ENCODE measurements at places on chromosomes 7 and 10. TPM values are rescaled to one million over a fixed set of nuclear protein-coding genes. Genes with fewer than 3 reads are reported as not detected.
A peak's percentile ranks its signal among the peaks of the same experiment; 100 is the strongest.

DNA sequence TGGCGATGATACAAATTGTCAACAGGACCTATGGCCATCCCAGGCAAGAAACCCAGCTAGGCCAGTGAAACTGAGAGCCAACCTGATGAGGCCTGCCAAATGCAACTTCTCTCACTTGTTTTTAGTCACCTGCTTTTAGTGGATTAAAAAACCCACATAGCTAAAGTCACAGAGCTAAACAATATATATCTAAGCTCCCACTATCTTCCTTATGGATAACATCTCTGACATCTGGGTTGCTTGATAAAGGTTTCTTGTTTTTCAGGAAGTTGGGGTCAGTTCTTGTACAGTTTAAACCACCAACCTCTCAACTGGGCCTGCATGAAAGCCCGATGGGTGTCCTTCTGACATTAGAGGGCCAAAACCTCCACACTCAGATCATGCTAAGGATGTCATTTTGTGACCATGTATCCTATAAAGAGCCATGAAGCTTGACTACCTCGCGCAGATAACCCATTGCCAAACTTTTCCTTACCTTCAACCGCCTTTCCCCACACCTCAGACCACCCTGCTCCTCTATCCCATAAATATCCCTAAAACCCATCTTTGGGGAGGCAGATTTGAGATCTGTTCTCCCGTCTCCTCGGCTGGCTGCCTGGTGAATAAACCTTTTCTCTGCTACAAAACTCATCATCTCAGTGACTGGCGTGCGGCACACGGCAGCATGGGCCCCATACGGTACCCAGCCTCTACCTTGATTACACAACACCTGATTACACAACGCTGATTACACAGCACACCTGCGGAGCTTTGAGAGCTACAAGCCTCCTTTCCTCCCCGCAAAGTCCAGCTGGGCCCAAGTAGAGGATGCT, 797 bp upstream of the STMP1 start:
- H3K27ac ChIP-seq = peak overlapping the region; percentile 28
- peak overlapping the region; percentile 84 for H3K4me3 ChIP-seq
- no peak for DNase-seq
- no peaks in the 10 kb centered on the region for H3K27me3 ChIP-seq
- H3K36me3 ChIP-seq = no peaks in the 10 kb centered on the region

The PITX3 gene
- total RNA-seq = not detected

DNA sequence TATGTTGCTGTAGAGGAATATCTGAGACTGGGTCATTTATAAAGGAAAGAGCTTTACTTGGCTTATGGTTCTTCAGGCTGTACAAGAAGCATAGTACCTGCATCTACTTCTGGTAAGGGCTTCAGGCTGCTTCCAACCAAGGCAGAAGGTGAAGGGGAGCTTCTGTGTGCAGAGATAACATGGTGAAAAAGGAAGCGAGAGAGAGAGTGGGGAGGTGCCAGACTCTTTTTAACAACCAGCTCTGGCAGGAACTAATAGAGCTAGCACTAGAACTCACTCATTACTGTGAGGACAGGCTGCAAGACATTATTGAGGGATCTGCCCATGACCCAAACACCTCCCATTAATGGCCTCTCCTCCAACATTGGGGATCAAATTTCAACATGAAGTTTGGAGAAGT, 94.5 kb downstream of the KIF20B start:
- H3K36me3 ChIP-seq = no peaks in the 10 kb centered on the region
- H3K27ac ChIP-seq = no peak overlapping the region
- no peak for DNase-seq
- no peak overlapping the region for H3K4me3 ChIP-seq
- H3K27me3 ChIP-seq = no peaks in the 10 kb centered on the region

The ZDHHC16 gene
- 64.0 TPM for total RNA-seq

GRCh38 chr7:17155529-17155928, 142.9 kb upstream of the AHR start:
- no peaks in the 10 kb centered on the region for H3K4me1 ChIP-seq
- no peaks in the 10 kb centered on the region for H3K36me3 ChIP-seq
- H3K27me3 ChIP-seq = no peaks in the 10 kb centered on the region
- no peak for DNase-seq

- no peak for DNase-seq
- H3K4me1 ChIP-seq = no peaks in the 10 kb centered on the region
- H3K4me3 ChIP-seq = no peak overlapping the region
- no peak overlapping the region for H3K27ac ChIP-seq
- H3K36me3 ChIP-seq = no peaks in the 10 kb centered on the region
- H3K27me3 ChIP-seq = peaks cover 54% of the 10 kb centered on the region
Measured at GRCh38 chr7:100400041-100400440, 26.8 kb downstream of the PILRA start.

The EMX2 gene
- not detected for total RNA-seq

GRCh38 chr7:32921896-32922295, 30.3 kb upstream of the KBTBD2 start:
- peaks cover 18% of the 10 kb centered on the region for H3K36me3 ChIP-seq
- H3K27ac ChIP-seq = no peak overlapping the region
- H3K4me1 ChIP-seq = no peaks in the 10 kb centered on the region
- DNase-seq = peak; percentile 78
- no peaks in the 10 kb centered on the region for H3K27me3 ChIP-seq

DNA sequence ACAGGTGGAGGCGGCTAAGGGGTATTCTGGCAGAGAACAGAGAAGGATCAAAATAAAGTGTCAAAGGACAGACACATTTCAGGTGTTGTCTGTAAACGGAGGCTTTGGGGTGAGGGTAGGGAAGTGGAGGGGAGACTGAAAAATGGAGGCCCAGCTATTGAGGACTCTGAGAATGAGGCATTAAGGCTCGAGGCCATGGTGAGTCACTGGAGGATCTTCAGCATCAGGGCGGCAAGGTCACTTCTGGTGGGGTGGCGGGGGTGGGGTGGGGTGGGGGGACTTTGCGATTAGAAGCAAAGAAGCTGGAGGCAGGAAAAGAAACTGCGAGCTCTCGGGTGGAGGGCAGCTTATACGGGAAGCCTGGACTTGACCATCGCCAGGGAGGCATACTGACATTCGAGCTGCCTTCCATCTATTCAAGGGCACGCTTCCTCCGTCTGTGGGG, 58.4 kb upstream of the PCGF5 start:
- H3K4me1 ChIP-seq = peaks cover 6% of the 10 kb centered on the region
- no peaks in the 10 kb centered on the region for H3K27me3 ChIP-seq
- no peaks in the 10 kb centered on the region for H3K36me3 ChIP-seq
- H3K4me3 ChIP-seq = peak overlapping the region; percentile 68
- peak; percentile 46 for DNase-seq
- H3K27ac ChIP-seq = peak overlapping the region; percentile 65

- H3K27me3 ChIP-seq = peaks cover 42% of the 10 kb centered on the region
- H3K36me3 ChIP-seq = no peaks in the 10 kb centered on the region
- no peak overlapping the region for H3K27ac ChIP-seq
- no peaks in the 10 kb centered on the region for H3K4me1 ChIP-seq
- H3K4me3 ChIP-seq = no peak overlapping the region
Measured at GRCh38 chr10:29277296-29277695, 11.6 kb upstream of the LYZL1 start.

DNA sequence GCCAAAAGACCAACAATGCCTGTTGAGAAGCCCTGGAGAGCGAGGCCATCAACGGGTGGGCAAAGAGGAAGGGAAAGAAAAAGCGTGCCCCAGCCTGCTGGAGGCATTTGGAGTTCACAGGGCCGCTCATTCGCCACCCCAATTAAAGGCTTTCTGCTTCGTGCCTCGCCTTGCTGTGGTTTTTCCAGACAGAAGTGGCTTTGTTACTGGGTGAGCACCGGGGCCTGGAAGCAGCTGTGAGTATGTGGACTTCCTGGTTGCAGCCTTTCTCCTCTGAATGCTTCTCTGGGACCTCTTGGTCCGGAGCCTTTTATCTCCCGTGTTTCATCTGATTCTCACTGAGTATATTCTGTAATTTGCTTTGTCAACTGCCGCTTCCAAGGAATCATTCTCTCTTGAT, 118.1 kb upstream of the EGR2 start:
- DNase-seq = no peak
- H3K36me3 ChIP-seq = no peaks in the 10 kb centered on the region
- no peaks in the 10 kb centered on the region for H3K27me3 ChIP-seq
- H3K27ac ChIP-seq = no peak overlapping the region

- H3K27ac ChIP-seq = no peak overlapping the region
- H3K4me3 ChIP-seq = no peak overlapping the region
- H3K36me3 ChIP-seq = no peaks in the 10 kb centered on the region
- H3K4me1 ChIP-seq = peaks cover 3% of the 10 kb centered on the region
- no peak for DNase-seq
Measured at GRCh38 chr7:27996141-27996540, 184.5 kb downstream of the JAZF1 start.

The SLC13A1 gene
- total RNA-seq = not detected

- H3K27ac ChIP-seq = no peak overlapping the region
- no peak for DNase-seq
- H3K36me3 ChIP-seq = peaks cover 4% of the 10 kb centered on the region
- H3K27me3 ChIP-seq = no peaks in the 10 kb centered on the region
Measured at GRCh38 chr7:70764701-70765208, 367.2 kb upstream of the GALNT17 start.

The TEX36 gene
- total RNA-seq = not detected

DNA sequence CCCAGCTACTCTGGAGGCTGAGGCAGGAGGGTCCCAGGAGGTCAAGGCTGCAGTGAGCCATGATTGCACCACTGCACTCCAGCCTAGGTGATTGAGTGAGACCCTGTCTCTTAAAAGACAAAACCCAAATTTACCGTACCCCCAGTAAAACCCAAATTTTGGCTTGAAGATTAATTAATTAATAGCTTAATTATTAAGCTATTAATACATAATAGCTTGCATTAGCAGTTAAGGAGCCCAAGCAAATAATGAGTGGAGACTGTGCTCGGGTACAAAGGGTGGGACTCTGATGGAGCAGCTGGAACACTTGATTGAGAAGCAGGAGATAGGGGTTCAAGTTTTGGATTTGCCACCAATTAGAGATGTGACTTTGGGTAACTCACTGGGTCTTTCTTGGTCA, 28.9 kb downstream of the NRF1 start:
- no peak for DNase-seq
- H3K36me3 ChIP-seq = no peaks in the 10 kb centered on the region
- H3K27ac ChIP-seq = no peak overlapping the region
- no peaks in the 10 kb centered on the region for H3K27me3 ChIP-seq

- H3K27ac ChIP-seq = no peak overlapping the region
- H3K27me3 ChIP-seq = no peaks in the 10 kb centered on the region
- no peak for DNase-seq
- no peaks in the 10 kb centered on the region for H3K4me1 ChIP-seq
Measured at GRCh38 chr7:112271162-112271561, 64.7 kb downstream of the ZNF277 start.

DNA sequence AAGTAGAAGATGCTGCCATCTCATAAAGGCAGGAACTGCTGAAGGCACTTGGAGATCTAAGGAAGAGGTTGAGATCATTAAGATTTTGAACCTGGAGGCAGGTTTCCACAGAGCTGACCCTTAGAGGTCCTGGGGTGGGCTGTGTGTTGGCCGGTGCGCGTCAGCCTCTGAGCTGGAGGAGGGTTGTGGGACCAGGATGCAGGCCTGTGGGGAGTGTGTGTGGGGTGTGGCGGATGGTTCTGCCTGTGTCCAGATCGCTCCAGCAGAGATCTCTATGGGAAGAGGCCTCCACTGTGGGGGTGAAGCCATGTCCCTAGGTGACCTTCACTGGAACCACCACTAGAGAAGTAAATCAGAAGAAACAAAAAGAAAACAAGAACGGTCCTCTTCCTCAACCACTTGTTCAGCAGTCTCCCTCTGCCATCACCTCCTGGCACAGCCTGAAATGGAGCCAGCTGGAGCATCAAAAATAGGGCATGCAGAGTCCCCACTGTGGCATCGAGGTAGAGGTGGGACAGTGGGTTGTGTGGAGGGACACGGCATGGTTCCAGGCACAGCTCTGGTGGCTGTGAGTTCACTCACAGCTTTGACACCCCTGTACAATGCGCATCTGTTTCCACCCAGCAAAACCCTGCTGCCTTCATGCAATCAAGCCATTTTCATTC, 453.8 kb downstream of the TCERG1L start:
- no peak overlapping the region for H3K4me3 ChIP-seq
- no peak overlapping the region for H3K27ac ChIP-seq
- no peaks in the 10 kb centered on the region for H3K36me3 ChIP-seq
- DNase-seq = no peak
- no peaks in the 10 kb centered on the region for H3K4me1 ChIP-seq

The RET gene
- total RNA-seq = 0.18 TPM

The SUGCT gene
- total RNA-seq = 7.5 TPM

The PPP1R3C gene
- total RNA-seq = 61.7 TPM

DNA sequence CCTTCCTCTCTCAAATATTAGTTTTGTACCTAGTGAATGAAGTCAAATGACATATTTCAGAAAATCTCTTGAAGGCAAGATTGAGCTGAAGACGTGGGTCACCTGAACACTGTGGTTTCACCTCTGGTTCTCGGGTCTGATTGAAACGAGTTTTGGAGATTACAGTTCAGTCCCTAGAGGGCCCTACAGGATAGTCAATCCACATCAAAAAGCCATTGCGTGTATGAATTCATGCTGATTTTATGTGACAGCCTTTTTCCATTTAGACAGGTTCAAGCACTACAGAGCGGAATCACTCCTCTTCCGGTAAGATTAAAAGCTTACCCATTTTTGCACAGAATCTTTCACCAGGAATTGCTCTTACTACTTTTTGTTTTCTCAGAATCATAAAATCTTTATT, 62.2 kb downstream of the VIM start:
- no peaks in the 10 kb centered on the region for H3K4me1 ChIP-seq
- H3K27me3 ChIP-seq = peaks cover 21% of the 10 kb centered on the region
- DNase-seq = peak; percentile 8
- H3K27ac ChIP-seq = no peak overlapping the region

The XRCC2 gene
- 5.6 TPM for total RNA-seq

DNA sequence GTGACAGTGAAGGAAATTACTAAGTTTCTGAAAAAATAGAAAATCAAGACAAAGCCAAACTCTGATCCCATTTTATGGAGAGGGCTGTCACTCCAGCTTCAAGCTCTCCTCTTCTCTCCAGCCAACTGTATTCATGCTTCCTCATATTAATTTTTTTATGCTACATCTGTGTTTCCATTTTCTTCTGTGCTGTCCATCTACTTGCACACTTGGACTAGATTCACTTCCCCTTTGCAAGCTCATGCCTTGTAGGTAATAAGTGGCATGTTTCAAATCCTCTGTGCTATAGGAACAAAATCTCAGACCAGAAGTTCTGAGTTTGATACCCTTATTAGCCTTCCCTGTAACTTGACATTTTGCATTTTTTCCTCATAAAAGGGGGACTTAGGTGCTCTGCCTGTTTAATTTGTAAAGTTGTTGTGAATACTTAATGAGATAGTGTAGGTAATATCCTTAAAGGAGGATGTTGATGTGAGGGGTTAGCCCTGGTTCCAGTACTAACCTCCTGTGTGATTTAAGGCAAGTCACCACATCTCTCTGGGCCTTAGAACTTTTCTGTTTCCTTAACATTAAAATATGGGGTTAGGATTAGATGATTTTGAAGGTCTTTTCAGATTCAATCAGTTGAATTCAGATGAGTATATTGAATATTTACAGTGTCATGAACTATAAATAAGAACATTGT, 358.8 kb downstream of the BBS9 start:
- no peak overlapping the region for H3K4me3 ChIP-seq
- no peaks in the 10 kb centered on the region for H3K4me1 ChIP-seq
- no peaks in the 10 kb centered on the region for H3K36me3 ChIP-seq
- no peaks in the 10 kb centered on the region for H3K27me3 ChIP-seq
- DNase-seq = no peak

GRCh38 chr10:99836711-99837110, 54.3 kb downstream of the ABCC2 start:
- no peaks in the 10 kb centered on the region for H3K27me3 ChIP-seq
- H3K27ac ChIP-seq = no peak overlapping the region
- H3K36me3 ChIP-seq = no peaks in the 10 kb centered on the region
- no peak overlapping the region for H3K4me3 ChIP-seq
- H3K4me1 ChIP-seq = peaks cover 11% of the 10 kb centered on the region
- no peak for DNase-seq

- H3K4me3 ChIP-seq = no peak overlapping the region
- peaks cover 2% of the 10 kb centered on the region for H3K4me1 ChIP-seq
- no peaks in the 10 kb centered on the region for H3K27me3 ChIP-seq
- no peaks in the 10 kb centered on the region for H3K36me3 ChIP-seq
- no peak for DNase-seq
Measured at GRCh38 chr10:19848226-19848985, 32.2 kb downstream of the PLXDC2 start.

Data from IMR-90 (cell line).